ENCODE measurements at places on chromosomes 3 and 15.
A peak's percentile ranks its signal among the peaks of the same experiment; 100 is the strongest.

DNA sequence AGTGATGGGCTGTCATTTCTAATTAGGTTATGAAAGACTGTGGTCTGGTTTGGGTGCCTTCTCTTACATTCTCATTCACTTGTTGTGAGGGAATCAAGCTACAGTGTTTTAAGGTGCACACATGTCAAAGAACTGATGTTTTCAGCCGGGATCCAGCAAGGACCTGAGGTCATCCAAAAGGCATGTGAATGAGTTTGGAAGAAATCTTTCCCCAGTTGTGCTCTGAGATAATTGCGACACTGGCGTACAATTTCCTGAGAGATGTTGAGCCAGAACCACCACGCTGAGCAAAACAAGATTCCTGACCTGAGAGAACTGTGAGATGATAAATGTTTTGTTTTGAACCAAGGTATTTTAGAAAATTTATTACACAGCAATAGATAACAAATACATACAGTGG, 295.3 kb upstream of the SLITRK3 start:
- no peak for DNase-seq

- DNase-seq = no peak
These were observed 35.6 kb upstream of the TLE3 start for GRCh38 chr15:70133296-70133695.

GRCh38 chr15:37793851-37794250, 140.6 kb upstream of the TMCO5A start:
- DNase-seq = no peak

- no peak for DNase-seq
These were observed 114.4 kb upstream of the POU1F1 start for GRCh38 chr3:87390821-87391220.

- DNase-seq = no peak
These were observed 4.6 kb downstream of the STIMATE start for GRCh38 chr3:52892625-52893311.

DNA sequence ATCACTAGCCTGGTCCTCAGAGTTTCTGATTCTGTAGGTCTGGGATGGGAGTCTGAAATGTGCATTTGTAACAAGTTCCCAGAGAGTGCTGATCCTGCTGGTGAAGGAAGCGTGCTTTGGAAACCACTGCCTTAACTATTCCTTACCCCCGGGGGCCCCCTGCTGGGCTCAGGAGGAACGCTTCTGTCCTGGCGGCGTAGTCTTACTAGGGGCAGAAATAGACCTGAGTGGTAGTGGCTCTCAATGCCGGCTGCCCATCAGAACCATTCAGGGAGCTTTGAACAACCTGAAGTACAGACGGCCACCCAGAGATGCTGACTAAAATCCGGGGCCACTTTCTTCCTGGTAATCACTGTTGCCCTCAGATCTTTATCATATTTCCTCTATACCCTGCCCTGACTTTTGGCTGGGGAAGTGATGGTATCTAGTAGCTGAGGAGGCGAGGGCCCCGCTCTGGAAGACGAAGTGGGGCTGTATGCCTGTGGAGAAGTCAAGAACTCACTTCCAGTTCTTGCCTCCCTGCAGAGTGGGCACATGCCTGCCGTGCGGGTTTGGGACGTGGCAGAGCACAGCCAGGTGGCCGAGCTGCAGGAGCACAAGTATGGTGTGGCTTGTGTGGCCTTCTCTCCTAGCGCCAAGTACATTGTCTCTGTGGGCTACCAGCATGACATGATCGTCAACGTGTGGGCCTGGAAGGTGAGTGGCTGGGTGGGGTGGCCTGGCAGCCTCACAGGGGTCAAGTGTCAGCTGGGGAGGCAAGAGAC, 16.3 kb upstream of the JMJD7 start:
- DNase-seq = peak; percentile 84

DNA sequence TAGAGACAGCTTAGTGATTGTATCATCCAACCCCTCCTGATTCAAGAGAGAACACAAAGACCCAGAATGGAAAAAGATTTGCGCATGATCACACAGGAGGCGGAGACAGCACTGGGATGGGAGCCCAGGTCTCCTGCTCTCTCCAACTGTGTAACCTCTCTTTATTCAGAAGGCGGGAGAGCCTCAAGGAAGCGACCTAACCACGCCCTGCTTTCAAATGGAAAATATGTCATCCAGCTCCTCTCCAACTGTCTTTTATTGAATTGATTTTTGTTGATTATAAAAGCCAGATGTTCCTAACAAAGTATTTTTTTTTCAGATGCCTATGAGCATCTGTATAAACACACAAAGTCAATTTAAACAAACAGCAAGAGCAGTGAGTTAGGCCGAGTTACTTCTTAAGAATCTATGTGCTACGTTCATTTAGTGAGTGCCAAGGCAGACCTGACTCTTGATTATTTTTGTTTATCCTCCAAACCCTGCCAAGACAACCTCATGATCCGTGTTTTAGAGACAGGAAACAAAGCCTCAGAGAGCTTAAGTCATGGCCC, 74.5 kb downstream of the BFSP2 start:
- DNase-seq = no peak

- no peak for DNase-seq
These were observed 208.1 kb downstream of the OSBPL10 start for GRCh38 chr3:31772758-31773473.

- no peak for DNase-seq
These were observed 59.9 kb downstream of the SMAD6 start for GRCh38 chr15:66761726-66762595.

GRCh38 chr3:172520301-172520831, 2.9 kb downstream of the TNFSF10 start:
- no peak for DNase-seq

DNA sequence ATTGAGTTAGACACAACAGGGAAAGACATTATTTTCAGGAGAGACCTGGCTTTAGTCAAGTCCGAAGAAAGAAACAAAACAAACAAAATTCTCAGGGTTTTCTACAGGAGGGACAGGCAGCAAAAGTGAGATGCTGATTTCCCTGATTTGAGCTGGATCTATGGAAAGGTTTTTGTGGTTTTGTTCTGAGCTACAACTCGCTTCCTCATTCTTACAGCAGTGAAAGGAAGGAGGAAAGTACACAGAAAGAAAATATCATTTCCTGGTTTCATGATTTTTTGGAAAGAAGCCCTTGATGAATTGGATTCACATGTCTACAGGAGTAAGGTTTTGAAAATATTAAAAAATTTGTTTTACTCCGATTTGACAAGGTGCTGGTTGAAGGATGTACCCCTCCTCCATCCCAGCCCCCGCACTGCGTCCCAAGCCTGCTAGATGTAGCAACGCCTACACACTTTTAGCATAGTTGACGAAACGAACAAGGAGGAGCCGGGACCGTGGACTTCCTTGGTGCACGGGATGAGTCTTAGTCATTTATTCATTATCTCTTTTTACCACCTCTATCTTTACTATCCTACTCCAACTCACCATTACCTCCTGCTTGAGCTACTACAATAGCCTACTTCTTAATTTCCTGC, 10.8 kb downstream of the PRICKLE2 start:
- DNase-seq = no peak

DNA sequence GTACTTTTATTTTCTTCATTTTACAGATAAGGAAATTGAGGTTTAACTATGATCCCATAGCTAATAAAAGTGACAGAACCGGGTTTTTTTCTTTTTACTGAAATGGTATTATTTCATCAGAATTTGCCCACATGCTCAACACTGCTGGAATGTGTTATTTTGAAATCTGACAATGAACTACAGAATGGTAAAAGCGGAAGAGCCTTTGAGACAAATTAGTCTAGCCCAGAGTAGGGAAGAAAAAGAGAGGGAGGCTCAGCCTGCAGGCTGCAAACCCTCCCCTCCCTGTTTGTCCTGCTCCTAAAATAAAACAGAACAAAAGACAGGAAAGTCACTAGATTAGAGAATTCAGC, 100.3 kb upstream of the LIPC start:
- DNase-seq = no peak

DNA sequence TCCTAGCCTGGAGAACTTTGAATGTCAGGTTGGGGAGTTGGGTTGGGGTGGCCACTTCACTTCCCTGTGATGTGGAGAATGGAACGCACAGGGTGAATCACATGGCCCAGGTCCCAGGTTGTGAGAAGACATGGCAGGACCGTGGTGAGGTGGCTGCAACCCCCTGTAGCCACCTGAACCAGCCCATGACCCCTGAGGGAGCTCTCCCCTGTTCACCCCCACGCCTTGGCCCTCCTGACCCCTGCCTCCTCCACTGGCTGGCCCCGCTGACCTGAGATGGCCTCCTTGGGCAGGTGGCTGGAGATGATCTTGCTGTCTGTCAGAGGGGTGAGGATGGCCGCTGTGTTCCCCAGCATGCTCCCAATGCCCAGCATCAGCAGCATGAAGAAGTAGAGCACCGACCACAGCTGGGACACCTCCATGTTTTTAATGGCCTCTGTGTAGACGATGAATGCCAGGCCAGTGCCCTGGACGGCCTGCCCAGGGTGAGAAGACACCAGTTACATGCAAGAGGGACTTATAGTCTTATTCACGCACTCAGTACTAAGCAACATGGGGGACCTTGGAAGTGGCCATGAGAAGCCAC, 31.0 kb downstream of the SLC6A20 start:
- no peak for DNase-seq

- DNase-seq = no peak
These were observed 460.8 kb downstream of the SOX2 start for GRCh38 chr3:182172534-182172933.

- DNase-seq = no peak
These were observed 12.3 kb upstream of the MFSD1 start for GRCh38 chr3:158789592-158789991.

- no peak for DNase-seq
These were observed 112.4 kb downstream of the ABI3BP start for GRCh38 chr3:100880845-100881244.

- DNase-seq = no peak
These were observed 181.9 kb upstream of the KBTBD8 start for GRCh38 chr3:66816090-66816761.

GRCh38 chr15:39584266-39584659, 3.4 kb downstream of the THBS1 start:
- DNase-seq = no peak

DNA sequence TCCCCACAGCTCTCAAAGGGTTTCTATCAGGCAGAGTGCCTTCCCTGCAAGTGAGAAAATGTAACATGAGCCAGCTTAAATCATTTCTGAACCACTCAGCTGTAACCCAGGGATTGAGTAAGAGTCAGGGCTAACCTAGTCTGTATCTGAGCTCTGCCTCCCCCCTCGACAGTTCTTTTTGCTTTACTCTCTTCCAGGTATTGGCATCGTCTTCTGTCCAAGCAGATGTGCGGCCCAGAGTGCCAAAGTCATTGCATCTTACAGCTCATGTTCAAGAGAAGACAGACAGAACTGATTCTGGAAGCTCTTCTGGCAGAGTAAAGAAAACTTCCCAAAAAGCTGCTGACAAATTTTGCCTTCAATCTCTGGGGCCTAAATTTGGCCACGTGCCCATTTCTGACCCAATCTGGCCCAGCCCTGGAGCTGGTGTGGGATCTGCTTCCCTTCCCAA, 74.8 kb downstream of the ABHD5 start:
- no peak for DNase-seq

DNA sequence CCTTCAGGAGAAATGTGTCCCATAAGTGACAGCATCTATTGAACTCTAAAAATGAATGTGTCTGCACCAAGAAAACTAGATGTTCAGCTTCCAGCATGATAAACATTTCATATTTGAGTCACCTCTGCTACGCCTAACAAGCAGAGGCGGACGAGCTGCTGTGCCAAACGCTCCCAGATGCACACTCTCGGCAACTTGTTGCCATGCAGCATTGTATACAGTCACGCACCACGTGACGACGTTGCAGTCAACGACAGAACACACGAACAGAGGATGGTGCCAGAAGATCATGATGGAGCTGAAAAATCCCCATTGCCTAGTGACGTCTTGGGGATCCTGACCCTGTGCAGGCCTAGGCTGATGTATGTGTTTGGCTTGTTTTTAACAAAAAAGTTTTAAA, 137.5 kb downstream of the XXYLT1 start:
- DNase-seq = no peak

GRCh38 chr3:95289295-95289694, 1226.4 kb downstream of the NSUN3 start:
- no peak for DNase-seq

DNA sequence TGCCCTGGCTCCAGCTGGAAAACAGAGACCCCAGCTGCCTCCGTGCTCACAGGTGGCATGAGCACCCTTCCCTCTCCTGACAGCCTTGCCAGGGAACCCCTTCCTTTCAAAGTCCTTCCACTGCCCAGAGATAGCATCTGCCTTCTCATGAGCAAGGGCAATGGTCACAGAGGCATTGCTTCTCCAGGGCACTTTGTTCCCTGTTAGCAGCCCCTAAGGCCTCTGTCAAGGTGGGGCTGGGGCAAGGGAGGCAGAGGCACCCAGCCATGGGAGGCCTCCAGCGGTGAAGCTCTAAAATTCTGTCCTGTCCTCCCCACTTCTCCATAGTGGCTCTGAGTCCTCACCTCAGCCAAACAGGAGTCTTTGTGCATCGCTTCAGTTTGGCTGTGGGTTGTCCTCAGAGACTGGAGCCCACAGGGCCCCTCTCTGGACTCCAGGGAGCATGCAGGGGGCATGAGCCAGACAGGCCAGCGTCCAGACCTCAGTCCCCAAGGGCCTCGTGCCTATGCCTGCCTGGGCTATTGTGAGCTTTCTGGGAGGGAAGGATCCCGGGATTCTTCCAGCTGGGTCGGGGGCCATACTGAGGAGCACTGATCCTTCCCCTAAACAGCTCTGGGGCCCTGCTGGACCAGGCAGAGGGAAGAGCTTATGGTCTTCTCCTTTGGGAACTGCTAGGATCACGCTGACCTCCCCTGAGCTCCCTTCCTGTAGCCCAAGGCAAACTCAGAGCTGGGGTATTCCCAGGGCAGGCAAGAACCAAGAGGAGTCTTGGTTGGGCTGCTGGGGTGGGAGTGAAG, 106.6 kb downstream of the DNAJB8 start:
- DNase-seq = no peak

DNA sequence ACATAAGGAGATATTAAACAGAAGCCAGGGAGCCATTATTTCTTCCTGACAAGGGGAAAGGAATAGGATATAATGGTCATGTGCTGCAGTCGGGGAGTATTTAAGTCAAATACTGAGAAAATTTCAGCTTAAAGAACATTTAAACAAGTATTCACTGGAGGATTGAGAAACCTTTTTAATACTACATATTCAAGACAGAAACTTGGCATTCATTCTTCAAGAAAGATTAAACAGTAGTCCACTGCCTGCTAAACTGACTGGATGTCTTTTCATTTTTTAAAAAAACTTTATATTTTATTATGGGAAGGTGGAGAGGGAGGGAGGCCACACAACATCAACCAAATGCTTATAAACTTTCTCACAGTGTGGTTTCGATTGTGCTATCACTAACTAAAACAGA, 107.4 kb upstream of the CBLB start:
- DNase-seq = no peak

DNA sequence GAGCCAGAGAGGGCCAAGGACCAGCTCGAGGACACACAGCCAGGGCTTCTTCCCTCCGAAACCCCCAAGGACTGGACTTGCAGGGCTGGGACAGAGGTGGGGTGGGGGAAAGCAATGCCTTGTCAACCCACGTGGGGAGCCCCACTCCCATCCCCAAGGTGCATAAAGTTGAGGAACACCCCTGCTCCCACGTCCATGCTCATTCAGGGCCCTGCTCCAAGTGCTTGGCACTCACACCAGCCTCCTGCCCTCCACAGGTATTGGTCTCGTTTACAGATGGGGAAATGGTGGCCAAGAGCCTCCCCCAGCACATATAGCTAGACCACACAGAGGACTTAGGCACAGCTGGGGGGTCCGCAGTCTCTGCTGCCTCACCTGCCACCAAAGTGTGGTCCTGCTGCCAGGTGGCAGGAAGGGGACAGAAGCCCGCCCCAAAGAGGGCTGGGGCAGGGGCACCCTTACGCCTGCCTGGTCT, 50.5 kb upstream of the CSPG4 start:
- no peak for DNase-seq

Data from coronary artery (tissue), 2 donors.